ENCODE measurements at places on chromosomes 13 and 19.

- DNase-seq = no peak
Observed at GRCh38 chr13:43694146-43694664, 92.6 kb downstream of the ENOX1 start.

GRCh38 chr13:48000559-48001113 lies 437 bp downstream of the SUCLA2 start:
- DNase-seq = no peak

GRCh38 chr13:110471833-110472162 lies 89.7 kb downstream of the RAB20 start:
- DNase-seq = no peak

GRCh38 chr13:74325106-74325505 lies 190.9 kb upstream of the KLF12 start:
- no peak for DNase-seq

DNA sequence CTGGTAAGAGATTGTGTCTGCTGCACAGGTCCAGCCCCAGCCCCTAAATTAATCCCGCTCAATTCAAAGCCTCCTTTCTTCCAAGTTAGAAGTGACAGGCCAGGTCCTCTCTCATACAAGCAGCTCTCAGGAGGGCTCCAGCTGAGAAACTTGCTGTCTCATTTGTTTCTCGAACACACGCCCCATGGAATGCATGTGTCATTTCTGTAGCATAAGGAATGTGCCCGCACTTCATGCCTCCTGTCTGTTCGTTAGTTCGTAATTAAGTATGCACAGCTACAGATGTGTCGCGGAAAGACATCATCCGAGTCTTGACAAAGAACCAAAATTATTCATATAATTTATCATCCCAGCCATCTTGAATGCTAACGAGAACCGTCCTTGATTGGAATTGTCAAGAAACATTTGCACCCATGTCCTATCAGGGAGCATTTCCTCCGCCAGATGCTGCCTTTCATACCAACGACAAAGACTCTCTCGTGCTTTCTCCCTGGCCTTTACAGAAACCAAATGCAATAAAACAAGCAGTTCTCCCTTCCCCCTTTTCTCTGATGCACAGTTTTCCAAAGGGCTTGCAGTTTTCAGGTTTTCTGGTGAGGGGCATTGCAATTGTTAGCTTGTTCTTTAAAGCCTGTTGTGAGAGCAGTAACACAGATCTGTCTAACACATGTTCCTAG lies 133.5 kb downstream of the UQCRFS1 start:
- DNase-seq = no peak

DNA sequence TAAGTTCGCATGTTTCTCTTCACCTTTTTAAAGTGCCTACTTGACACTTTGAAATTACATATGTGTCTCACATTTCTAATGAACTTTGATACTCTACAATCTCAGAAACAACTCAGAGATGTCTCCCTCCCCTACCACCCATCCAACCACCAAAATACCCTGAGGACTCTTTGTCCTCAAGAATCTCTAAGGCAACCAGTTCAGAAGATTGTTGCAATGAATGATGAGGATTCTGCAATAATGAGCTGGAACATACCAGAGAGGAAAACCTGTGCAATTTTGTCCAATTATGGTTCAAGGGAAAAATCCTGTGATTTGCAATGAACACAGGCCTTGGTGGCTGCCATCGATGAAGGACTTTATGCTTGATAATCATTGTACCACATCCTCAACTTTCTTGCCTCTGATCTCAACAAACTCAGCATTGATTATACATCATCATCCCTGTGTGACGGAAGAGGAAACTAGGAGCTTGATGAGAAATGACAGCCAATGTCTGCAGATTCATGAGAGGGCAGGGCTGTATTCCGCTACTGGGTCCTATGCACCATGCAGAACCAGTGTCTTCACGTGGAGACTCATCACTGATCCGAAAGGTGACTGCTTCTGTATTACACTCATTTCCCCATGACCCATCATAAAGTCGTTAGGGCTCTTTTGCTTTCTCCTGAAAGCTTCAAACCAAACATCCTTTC lies 1.1 kb downstream of the FPR1 start:
- no peak for DNase-seq

DNA sequence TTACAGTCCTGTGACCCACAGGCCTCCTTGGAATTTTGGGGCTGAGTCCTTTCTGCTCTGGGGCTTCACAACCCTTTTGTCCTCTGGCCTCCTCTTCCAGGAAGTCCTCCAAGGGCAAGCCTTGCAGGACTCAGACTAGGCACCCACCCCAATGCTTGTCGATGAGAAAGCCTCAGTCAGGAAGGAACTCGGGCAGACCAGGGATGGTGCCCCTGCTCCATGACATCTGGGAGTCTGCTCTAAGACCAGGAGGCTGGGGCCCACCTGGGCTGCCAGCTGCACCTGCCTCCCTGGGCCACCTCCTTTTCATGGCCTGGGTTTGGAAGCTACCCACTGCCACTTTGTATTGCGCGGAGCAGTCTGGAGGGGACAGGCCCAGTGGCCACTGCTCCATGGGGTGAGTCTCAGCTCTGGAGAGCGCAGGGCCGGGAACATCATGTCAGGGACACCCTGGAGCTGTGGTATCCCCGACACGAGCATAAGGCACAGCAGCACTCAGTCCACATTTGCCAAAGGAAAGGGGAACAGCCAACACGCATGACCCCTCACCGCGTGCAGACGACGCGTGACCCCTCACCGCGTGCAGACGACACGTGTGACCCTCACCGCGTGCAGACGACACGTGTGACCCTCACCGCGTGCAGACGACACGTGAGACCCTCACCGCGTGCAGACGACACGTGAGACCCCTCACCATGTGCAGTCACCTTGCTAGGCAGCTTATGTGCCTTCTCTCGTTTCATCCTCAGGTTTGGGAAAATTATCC lies 10.8 kb downstream of the C2CD4C start:
- DNase-seq = no peak

GRCh38 chr13:114121496-114122126 lies 10.8 kb downstream of the RASA3 start:
- no peak for DNase-seq

DNA sequence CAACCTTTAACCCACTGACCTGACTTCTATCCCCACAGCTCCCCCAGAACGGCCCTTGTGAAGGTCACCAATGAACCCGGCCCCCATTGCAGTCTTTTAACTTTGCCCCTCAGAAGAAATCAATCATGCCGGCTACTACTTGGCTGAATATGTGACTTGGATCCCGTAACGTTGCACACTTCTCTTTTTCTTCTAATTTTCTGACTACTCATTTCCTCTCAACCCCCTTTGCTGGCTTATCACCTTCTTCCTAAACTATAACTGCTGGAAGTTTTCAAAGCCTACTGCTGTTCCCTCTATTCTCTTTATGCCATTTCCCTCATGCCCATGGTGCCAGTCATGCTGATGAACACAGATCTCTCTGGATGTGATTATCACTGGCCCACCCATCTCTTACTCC lies 367.6 kb downstream of the DNAJC15 start:
- no peak for DNase-seq

DNA sequence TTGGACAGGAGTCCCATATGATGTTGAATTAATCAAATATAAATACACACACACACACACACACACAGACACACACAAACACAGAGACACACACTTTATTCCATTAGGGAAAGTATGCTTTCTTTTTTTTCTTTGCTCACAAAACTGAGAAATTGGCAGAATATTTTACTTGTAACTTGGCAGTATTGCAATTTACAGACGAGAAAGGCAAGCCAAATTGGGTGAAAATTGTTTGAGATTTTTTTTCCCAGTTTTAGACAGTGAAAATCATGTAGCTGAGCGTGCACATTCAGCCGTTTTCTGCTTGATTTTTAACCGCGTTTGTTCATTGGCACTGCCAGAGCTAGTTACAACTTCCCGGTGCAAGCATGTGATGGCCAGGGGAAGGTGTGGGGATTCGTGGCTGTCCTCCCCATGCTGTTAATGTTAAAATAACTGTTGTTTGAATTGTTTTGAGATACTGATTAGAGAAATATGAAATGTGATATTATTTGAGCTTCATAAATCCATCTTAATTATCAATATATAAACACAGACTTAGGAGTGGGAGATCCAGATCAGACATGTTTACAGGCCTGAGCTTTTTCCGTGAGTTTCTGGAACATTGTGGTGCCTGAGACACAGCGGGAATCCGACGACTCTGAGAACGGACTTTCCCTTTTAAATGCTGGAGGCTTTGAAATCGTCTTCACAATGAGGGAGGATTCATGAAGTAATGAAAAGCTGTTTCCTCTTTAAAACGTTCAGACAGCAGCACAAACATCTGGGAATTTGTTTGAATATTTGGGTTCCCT lies 125.5 kb downstream of the KCNRG start:
- peak; percentile 25 for DNase-seq

DNA sequence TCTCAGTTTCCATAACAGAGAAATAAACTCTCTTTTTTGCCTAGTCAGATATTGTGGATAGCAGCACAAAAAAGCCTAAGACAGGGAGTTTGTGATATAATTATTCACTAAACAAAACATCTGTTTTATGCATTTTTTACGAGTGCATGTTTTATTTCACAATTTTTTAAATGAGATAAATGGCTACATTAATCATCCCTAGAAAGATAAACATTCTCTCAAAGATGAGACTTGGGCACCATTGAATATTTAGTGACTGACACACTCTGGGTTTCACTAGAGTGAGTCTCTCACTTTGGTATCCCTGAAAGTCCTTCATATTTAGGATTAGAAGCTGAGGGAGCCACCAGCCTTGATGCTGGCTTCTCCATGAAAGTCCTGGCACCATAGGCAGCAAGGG lies 74.3 kb upstream of the LRCH1 start:
- DNase-seq = no peak

DNA sequence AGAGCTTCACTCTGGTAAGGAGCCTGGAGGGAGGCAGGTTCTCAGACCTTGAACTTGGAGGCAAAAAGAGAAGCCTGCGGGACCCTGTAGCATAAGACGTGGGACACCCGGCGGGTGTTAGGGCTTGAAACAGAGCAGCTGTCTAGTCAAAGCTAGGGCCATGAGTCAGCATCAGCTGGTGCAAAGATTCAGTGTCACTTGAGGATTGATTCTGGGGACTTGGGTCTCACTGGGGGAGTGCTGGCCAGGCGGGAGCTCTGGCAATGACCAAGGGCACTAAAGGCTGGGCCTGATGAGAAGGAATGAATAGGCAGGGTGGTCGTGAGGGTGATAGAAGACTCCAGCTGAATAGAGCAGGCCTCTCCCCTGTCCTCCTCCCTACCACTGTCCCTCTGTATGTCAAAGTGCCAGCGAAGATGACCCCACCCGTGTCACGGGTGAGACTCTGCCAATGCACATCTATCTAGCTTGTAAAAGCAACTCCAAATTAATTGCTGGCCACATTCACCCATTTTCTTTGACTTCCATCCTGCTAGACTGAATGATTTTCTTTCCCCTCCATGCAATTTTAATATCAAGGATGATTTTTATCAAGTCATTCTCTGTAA lies 97.1 kb downstream of the MBNL2 start:
- no peak for DNase-seq

All from PC-9 (cell line).